ENCODE measurements at places on chromosomes 5 and 9. TPM values are rescaled to one million over a fixed set of nuclear protein-coding genes. Genes with fewer than 3 reads are reported as not detected.

HMCN2 gene
- 1.7 TPM for polyA plus RNA-seq

LHX3 gene
- not detected for polyA plus RNA-seq

PCDHB13 gene
- 0.38 TPM for polyA plus RNA-seq

HNRNPA0 gene
- polyA plus RNA-seq = 21.3 TPM

CDH9 gene
- not detected for polyA plus RNA-seq

IFNB1 gene
- not detected for polyA plus RNA-seq

MRPS30 gene
- 21.4 TPM for polyA plus RNA-seq

BTNL8 gene
- 0.42 TPM for polyA plus RNA-seq

DTWD2 gene
- polyA plus RNA-seq = 1.4 TPM

NR2F1 gene
- 2.0 TPM for polyA plus RNA-seq

EIF4EBP3 gene
- polyA plus RNA-seq = 60.9 TPM

ARSI gene
- polyA plus RNA-seq = 0.07 TPM

SDHA gene
- 62.3 TPM for polyA plus RNA-seq

ALG2 gene
- 16.9 TPM for polyA plus RNA-seq

C9orf78 gene
- 51.5 TPM for polyA plus RNA-seq

ERAP2 gene
- 10.6 TPM for polyA plus RNA-seq

CDX1 gene
- polyA plus RNA-seq = 0.41 TPM

FUT7 gene
- polyA plus RNA-seq = 6.9 TPM

SH2D3C gene
- polyA plus RNA-seq = 51.1 TPM

TSSK1B gene
- polyA plus RNA-seq = not detected

DPYSL3 gene
- 15.9 TPM for polyA plus RNA-seq

FGF1 gene
- 4.1 TPM for polyA plus RNA-seq

INSL4 gene
- polyA plus RNA-seq = not detected

ADAMTS2 gene
- 4.0 TPM for polyA plus RNA-seq

LCN9 gene
- polyA plus RNA-seq = not detected

GABRA6 gene
- polyA plus RNA-seq = 0.07 TPM

LRRC19 gene
- polyA plus RNA-seq = not detected

CEL gene
- 0.67 TPM for polyA plus RNA-seq

BRD3OS gene
- polyA plus RNA-seq = 6.9 TPM

OMD gene
- polyA plus RNA-seq = 1.0 TPM

GRIN1 gene
- 0.07 TPM for polyA plus RNA-seq

SLC6A7 gene
- 0.03 TPM for polyA plus RNA-seq

LURAP1L gene
- 5.8 TPM for polyA plus RNA-seq

FIBCD1 gene
- 0.02 TPM for polyA plus RNA-seq

ADAMTS19 gene
- polyA plus RNA-seq = 0.02 TPM

SHROOM1 gene
- polyA plus RNA-seq = 2.8 TPM

GZMA gene
- 15.6 TPM for polyA plus RNA-seq

BHMT gene
- polyA plus RNA-seq = not detected

CCL27 gene
- polyA plus RNA-seq = 0.32 TPM

CAMK2A gene
- polyA plus RNA-seq = not detected

TTC1 gene
- polyA plus RNA-seq = 46.6 TPM

FGF10 gene
- polyA plus RNA-seq = 0.22 TPM

HEMGN gene
- polyA plus RNA-seq = 0.13 TPM

DNAJC25 gene
- 3.4 TPM for polyA plus RNA-seq

LCN1 gene
- not detected for polyA plus RNA-seq

F12 gene
- 1.1 TPM for polyA plus RNA-seq

FBN2 gene
- 0.21 TPM for polyA plus RNA-seq

IFNA6 gene
- polyA plus RNA-seq = not detected

TLN1 gene
- 79.9 TPM for polyA plus RNA-seq

SH3RF2 gene
- 0.10 TPM for polyA plus RNA-seq

NKD2 gene
- 5.9 TPM for polyA plus RNA-seq

FAM151B gene
- 0.44 TPM for polyA plus RNA-seq
